ENCODE measurements at places on chromosomes 2 and 18. TPM values are rescaled to one million over a fixed set of nuclear protein-coding genes. Genes with fewer than 3 reads are reported as not detected.

The ARHGEF4 gene
- 16.4 TPM for total RNA-seq

The CD8B2 gene
- total RNA-seq: 0.65 TPM

The LHCGR gene
- total RNA-seq: not detected

The PRKCE gene
- 54.3 TPM for total RNA-seq

The QPCT gene
- 23.6 TPM for total RNA-seq

The DOK6 gene
- 4.9 TPM for total RNA-seq

The FOXD4L1 gene
- total RNA-seq: 0.39 TPM

The TYW5 gene
- 11.1 TPM for total RNA-seq

The OSBPL6 gene
- 2.4 TPM for total RNA-seq

The PJVK gene
- 5.8 TPM for total RNA-seq

The ZRANB3 gene
- total RNA-seq: 16.5 TPM

The HRH4 gene
- not detected for total RNA-seq

Measured in ureter (tissue), 1 donor.